NCI-H1417 (cell line): ENCODE measurements at places on chromosomes 12 and 14.

DNA sequence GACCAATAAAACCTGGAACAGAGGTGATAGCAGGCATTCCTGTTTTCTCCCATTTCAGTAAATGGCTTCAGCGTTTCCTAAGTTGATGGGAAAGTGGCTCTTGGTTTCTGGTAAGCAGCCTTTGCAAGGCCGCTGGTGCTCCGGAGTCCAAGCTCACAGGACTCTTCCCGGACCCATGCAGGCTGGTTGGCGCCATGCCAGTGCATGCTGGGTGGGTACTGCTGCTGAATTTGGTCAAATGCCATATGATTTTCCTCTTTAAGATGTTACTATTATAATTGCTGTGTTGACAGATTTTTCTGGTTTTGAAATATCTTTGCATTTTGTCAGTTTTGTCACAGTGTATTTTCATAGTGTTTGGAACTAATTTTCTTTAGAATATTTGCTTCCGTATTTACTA, 27.7 kb downstream of the PPP2R5C start:
- no peak for DNase-seq

DNA sequence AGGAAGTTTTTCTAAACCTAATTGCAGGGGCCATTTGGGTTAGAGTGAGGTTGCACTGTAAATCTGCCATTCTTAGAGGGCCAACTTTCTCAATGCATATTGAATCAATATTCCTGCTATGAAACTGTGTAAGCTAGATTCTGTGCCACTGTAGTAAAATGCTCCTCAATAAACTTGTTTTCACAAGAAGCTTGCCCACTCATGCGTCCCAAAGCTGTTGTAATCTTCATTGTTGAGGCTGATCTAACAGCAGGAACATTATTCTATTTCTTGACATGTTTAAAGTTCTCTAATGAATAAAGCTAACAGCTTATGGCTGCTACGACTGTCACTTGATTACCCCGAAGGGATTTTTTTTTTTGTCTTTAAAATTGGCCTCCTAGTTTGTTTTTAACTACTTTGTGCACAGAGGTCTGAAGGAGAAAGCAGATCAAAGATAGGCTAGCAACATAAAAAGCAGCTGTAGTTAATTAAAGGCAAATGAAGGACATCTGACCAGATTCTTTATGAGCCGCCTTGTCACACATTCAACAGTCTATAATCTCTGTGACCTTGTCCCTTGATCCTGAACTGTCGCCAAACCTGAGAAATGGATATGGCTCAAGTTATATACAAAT, 243.7 kb downstream of the PAX9 start:
- DNase-seq: peak; percentile 50

DNA sequence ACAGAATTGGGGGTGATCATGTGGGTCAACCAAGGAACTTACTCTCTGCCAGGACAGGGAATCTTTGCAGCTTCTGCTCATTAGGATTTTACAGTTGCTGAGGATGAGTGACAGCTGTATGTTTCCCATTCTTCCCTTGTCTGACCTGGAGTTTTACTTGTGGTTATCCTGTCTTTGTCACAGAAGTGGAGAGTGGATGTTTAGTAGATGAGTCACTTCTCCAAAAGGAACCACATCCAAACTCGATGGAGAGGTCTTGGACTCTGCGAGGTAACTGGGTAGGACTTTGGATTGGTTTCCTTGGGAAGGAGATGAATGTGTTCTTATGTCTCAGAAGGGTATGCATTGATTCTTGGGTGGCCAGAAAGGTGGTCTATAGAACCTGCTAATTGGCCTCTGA, 53.8 kb upstream of the USP44 start:
- DNase-seq: no peak

GRCh38 chr12:75289753-75290152, 40.4 kb downstream of the CAPS2 start:
- peak; percentile 61 for DNase-seq

DNA sequence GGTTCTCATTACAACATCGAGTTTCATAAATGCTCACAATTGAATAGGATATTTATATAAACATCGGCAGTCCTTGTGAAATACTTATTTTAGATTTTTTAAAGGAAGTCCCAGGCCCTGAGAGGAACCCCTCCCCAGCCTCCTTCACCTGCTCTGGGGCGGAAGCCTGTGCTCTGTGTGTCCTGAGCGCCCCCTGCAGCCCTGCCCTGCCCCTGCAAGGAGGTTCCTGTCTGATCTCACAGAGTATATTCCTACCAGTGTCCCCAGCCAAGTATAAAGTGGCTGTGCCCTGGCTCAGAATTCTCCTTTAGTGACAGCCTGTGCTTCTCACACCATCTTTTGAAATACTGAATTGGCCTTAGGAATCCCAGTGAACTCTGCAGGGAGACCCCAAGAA, 659.5 kb downstream of the TMEM121 start:
- DNase-seq: no peak

GRCh38 chr14:28773861-28774691, 7.5 kb downstream of the FOXG1 start:
- DNase-seq: peak; percentile 93

- DNase-seq: no peak
Observed at GRCh38 chr12:100927826-100928225, 133.2 kb downstream of the ANO4 start.

DNA sequence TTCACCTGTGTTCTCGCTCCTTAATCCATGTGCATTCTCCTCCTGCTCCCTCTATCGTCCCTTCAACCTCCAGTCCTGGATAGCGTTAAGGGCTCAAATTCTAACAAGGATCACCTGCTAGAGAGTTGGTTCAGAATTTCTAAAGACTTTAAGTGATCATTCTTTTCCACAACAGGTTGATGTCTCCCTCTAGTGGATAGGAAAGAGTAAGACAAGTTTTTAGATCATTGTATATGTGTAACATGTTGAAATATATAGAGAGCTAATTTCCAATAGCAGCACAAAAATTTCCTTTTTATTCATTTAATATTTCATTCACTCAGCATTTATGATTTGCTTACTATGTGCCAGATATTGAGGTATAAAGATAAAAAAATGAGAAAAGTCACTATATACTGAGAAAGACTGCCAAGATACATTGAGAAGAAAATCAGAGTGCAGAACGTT, 9.3 kb upstream of the ESR2 start:
- DNase-seq: peak; percentile 76

GRCh38 chr14:25381498-25381897, 331.6 kb upstream of the STXBP6 start:
- no peak for DNase-seq
